ENCODE measurements at places on chromosomes 16 and 17.

DNA sequence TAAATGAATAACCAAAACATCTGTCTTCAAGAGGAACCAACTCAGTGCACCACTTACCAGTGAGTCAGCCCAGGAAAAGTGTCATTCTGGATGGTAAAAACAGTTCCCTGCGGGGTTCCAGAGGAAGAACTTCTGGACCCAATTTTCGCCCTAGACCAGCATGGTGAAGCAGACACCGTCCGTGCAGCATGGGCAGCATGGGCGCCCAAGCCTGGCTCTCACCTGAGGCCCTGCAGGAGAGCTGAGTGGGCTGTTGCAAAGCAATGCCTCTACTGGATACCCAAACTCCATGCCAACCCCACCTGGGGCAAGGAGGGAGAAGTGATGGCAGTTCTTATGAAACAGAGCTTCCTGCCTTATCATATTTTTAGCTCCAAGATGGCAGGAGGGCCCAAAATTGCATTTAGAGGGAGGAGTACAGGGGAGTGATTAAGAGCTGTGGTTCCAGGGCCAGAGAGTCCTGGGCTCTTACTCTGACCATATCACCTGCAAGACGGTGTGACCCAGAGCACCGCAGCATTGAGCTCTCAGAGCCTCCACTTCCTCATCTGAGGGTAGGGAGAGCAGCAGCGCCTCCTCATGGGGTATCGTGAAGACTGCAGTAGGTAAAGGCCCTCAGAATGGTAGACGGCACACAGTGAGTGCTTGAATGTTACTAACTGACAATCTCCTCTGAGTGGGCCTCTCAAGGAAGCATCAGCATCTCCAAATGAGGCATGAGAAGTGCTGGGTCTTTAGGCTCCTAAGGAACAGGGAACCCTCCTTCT is 16.6 kb upstream of the INPP5K start:
- no peak for DNase-seq

DNA sequence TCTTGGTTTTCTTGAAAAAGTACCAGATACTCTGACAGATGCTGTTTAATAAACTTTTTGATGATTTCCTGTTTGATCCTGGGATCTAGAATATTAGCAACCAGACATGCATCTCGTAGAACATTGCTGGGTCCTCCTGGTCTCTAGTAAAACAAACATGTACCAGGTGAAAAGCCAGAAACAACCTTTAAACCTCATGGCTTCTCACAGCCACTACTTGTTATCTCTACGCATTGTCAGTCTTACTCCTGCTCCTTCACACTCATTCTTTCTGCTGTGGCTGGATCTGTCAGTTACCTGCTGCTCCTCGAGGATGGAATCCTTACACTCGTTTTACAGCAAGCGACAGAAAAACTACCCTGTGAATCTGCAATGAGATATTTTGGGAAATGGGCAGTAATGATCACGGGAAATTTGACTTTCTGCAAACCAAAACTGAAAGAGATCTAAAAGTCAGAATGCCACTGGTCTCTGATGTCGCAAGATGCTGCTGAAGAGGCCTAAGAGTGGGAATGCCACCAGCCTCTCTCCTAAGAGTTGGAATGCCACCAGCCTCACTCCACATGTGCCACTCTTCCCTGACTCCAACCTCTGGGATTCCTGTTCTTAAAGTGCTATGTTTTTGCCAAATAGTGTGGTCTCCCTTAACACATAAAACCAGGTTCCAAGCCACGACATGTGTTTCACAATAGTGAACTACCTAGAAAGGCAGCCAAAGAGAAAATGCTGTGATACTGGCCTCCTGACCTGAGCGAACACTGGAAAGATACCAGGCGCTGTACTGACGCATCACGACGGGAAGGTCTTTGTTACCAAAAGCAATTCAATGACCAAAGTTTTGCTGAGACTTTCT is 86.3 kb downstream of the VPS53 start:
- no peak for DNase-seq

GRCh38 chr17:33637534-33637933 is 344.4 kb upstream of the ASIC2 start:
- no peak for DNase-seq

- no peak for DNase-seq
Observed at GRCh38 chr16:13056607-13057006, 155.2 kb downstream of the SHISA9 start.

GRCh38 chr17:75876190-75876937 is 2.0 kb downstream of the TRIM47 start:
- no peak for DNase-seq

DNA sequence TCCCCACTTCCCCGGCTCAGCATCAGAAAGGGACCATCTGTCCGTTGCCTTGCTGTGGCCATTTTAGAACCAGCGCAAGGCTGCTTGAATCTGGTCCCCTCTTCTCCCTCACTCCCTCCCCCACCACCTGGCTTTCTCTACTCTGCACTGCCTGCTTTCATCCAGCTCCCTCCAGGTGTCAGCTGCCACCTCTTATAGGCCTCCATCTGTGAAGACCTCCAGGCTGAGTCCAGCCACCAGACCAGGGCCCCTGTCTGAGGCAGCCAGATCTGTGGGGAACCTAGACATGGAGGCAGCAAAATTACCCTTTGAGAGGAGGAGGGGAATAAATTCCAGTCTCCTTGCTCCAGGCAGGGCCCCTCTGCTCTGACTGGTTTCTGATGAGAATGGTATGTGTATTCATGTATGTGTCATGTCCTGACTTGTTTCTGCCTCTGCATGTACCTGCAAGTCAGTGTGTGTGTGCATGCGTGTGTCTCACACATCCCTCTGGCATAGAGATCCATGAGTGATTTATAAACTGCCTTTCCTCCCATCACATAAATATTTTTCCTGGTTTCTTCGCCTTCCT is 21.1 kb downstream of the MINK1 start:
- DNase-seq = peak; percentile 65

GRCh38 chr17:17561408-17562145 is 29.9 kb downstream of the PEMT start:
- DNase-seq = peak; percentile 22

DNA sequence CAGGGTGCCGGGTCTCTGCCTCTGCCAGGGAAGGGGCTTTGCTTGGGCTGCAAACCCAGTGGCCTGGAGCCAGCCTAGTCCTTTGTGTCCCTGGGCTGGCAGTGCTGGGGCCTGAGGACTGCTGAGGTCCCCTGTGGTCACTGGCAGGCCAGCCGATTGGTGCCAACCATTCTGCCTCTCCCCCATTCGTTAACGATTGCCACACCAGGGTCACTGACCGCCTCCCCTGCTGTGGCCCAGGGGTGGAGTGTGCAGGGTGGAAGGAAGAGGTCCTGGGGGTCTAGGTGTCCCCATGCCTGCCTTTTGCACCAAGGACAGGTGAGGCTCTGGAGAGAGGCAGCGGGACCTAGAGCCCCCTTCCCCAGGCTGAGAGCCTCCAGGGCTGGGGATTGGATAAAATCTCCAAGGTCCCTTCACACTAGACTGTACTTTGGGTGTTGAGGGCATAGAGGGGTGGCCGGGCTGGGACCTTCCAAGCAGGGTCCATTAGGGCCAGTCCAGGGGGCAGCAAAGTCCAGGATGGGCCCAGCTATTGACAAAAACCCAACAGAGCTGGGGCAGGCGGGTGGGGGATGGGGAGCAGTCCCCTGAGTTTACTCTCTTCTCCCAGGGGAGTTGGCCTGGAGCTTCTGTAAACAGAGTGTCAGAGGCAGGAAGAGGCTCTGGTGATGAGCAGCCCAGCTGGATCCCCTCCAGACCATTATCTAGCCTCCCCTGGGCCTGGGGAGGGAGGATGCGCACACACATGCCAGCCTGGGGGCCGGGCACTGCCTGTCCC is 1.1 kb downstream of the VASN start:
- no peak for DNase-seq

GRCh38 chr17:68302066-68302564 is 10.8 kb downstream of the ARSG start:
- peak; percentile 30 for DNase-seq

DNA sequence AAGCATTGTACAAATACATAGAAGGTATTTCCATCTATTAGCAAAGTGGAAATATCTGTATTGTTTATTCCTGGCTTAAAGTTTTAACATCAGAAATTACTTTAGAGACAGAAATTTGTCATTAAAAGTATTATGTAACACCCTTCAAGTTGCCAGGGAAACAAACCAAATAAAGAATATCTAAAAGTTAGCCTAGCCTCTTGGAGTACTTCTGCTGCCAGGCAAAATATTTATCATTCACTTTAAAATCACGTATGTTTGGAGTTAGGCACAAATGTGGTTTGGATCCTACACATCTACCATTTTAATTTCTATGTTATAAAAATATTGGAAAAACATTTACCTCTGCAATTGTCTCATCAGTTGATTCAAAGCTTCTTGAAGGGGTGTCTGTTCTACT is 14.7 kb downstream of the BRD7 start:
- DNase-seq = no peak

DNA sequence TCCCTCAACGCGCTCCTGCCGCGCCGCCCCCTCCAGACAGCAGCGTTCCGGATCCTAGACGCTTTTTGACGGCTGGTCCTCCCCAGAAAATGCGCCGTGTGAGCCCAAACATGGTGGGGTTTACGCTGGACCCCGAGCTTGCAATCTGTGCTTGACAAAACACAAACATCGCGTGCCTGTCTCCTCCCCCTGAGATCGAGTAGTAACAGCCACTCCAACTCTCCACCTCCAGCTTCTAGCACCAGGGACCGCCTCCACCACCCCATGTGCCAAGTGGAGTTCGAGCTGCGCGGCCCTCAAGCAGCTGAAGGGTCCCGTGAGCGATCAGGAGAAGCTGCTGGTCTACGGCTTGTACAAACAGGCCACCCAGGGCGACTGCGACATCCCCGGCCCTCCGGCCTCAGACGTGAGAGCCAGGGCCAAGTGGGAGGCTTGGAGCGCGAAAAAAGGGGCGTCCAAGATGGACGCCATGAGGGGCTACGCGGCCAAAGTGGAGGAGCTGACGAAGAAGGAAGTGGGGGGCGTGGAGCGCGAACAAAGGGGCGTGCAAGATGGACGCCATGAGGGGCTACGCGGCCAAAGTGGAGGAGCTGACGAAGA is 656 bp upstream of the GEMIN4 start:
- peak; percentile 59 for DNase-seq

Data from cerebellum (tissue), 4 donors.